NCI-H2171 treated with DMSO at 0.1 percent for 48 hours (cell line): ENCODE measurements at places on chromosomes 1 and 21.

GRCh38 chr1:111516005-111516535, 12.6 kb upstream of the ADORA3 start:
- DNase-seq: no peak

- no peak for DNase-seq
These were observed 369.1 kb downstream of the SIPA1L2 start for GRCh38 chr1:232260861-232261260.

- peak; percentile 83 for DNase-seq
These were observed 4.3 kb upstream of the C1QTNF12 start for GRCh38 chr1:1250786-1251284.

DNA sequence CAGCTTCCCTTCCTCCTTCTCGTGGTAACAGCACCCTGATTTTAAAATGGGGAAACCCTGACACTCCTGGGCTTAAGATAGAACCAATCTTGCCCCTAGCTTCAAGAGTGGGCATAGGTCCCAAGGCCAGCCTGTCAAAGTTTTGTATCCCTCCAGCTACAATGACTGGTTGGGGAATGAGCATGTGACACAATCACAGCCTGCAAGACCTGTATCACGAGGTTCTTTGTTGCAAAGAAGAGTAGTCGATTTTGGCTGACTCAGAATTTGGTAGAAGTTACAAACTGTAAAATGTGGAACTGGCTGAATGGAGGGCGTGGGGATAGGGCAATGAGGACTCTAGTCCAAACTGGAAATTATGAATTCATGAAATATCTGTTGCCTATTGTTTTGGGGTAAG, 18.7 kb downstream of the CTSK start:
- no peak for DNase-seq

- DNase-seq: no peak
These were observed 285.1 kb downstream of the PTPRU start for GRCh38 chr1:29521438-29521715.

- DNase-seq: peak; percentile 71
These were observed 30.3 kb upstream of the PLA2G2C start for GRCh38 chr1:20216574-20216973.

DNA sequence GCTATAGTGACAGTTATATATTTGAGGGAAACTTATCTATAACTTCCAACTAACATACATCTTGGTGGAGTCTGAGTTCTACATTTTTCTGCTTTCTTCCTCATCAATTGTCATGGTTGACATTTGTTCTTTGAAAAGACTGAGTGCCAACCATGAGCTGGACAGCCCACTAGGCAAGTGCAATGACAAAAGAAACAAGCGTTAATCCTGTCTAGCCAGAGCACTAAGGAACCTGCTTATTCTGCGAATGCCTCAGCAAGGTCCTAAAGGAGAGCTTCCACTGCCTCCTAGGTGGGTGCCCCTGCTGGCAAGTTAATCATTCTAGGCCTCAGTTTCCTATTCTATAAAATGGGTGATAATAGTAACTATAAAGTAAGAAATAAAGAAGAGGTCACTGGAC, 44.8 kb downstream of the IRF2BP2 start:
- no peak for DNase-seq

DNA sequence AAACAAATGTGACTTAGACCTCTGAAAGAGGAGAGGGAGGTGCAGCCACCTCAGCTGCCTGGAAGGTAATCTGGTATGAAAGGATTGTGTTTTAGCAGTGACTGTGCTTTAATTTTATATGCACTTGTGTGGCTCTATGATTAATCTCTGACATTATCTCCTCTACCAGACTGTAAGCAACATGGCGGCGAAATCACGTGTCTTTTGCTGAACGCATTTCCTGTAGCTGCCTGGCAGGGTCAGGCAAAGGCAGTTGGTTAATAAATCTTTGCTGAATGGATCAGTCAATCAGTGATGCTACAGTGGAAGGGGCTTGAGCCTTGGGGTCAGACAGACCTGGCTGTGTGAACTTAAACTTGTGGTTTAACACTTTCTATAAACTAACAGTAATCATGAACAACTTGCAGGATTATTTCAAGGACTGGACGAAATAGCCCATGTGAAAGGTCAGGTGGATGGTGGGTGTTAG, 96.9 kb downstream of the ADSS2 start:
- DNase-seq: no peak

DNA sequence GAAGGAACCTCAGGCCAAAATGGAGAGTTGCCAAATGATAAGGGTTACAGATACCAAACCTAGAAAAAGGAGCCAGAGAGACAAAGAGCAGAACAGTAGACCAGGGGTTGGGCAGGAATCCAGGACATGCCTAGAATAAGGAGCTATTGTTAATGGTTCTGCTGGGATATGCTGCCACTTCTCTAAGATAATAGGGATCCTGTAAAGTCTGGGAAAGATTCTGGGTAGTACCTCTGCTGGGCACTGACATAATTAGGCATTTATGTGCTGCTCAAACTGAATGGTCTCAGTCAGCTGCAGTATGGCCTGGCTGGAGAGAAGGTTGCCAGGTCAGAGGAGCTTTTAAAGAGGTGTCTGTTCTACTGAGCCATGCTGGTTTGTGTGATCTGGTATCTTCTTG, 19.9 kb upstream of the NRIP1 start:
- DNase-seq: no peak

GRCh38 chr1:56874689-56875088, 20.1 kb downstream of the C8A start:
- peak; percentile 63 for DNase-seq

- DNase-seq: no peak
These were observed 12.8 kb upstream of the CLSTN1 start for GRCh38 chr1:9836632-9836960.

- peak; percentile 60 for DNase-seq
These were observed 1638.3 kb downstream of the MRPL39 start for GRCh38 chr21:23968722-23969647.

DNA sequence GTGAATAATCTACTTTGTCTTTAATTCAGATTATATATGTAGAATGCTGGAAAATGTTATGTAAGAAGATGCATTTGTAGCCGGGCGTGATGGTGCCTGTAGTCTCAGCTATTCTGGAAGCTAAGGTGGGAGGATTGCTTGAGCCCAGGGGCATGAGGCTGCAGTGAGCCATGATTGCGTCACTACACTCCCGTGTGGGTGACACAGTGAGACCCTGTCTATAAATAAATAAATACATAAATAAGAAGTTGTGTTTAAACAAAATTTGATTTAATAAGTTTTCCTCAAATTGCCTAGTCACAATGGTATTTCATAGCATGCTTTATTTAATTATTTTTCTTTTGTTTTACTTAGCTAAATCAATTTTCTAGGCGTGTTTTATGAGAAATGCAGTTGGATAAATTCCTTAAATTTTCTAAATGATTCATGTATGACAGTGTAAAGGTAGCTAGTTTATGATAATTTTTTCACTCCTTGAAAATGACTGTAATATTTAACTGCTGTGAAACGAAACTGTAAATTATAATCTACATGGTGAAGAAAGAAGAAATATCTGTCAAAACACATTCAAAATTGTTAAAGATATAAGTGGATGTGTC, 232.6 kb downstream of the SRGAP2C start:
- DNase-seq: no peak

GRCh38 chr1:186297439-186298045, 77.5 kb downstream of the TPR start:
- DNase-seq: no peak

- no peak for DNase-seq
These were observed 10.0 kb upstream of the CDA start for GRCh38 chr1:20578721-20579395.

DNA sequence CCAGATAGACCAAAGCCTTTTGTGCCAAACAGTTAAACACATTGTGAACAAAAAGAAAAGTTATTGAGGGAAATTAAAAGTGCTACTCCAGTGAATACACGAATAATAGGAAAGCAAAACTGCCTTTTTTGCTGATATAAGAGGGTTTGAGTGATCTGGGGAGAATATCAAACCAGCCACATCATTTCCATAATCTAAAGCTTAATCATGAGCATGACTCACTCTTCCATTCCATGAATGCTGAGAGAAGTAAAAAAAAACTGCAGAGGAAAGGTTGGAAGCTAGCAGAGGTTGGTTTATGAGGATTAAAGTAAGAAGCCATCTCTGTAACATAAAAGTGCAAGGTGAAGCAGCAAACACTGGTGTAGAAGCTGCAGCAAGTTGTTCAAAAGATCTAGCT, 350.6 kb upstream of the NCAM2 start:
- no peak for DNase-seq

- DNase-seq: no peak
These were observed 72.3 kb downstream of the GALNT2 start for GRCh38 chr1:230139315-230139714.

- DNase-seq: no peak
These were observed 81.9 kb downstream of the CNIH3 start for GRCh38 chr1:224698015-224698451.

DNA sequence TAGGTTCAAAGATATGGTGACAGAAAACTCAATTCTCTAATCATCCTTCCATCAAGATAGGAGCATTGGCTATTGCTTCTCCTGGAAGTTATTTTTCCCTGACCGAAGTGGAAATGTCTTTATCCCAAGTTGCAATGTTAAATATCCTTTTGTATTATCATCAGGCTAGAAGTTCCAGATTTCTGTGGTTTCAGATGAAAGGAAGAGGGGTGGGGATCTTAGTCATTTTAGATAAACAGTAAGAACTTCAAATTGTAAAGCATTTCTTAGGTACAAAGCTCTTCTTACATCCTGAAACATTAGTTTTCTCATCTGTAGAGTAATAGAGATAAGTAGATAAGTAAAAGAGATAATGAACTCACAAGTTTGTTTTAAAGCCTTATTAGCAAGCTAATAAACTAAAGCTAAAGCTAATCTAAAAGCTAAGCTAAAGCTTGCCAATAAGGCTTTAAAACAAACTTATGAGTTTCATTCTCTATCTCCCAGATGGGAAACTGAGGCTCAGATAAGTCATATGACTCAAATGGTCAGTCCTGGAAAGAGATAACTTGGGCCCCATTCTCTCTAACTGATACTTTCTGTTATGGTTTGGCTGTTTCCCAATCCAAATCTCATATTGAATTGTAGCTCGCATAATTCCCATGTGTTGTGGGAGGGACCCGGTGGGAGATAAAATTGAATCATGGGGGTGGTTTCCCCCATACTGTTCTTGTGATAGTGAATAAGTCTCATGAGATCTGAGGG, 99.2 kb upstream of the KCNK2 start:
- DNase-seq: no peak

DNA sequence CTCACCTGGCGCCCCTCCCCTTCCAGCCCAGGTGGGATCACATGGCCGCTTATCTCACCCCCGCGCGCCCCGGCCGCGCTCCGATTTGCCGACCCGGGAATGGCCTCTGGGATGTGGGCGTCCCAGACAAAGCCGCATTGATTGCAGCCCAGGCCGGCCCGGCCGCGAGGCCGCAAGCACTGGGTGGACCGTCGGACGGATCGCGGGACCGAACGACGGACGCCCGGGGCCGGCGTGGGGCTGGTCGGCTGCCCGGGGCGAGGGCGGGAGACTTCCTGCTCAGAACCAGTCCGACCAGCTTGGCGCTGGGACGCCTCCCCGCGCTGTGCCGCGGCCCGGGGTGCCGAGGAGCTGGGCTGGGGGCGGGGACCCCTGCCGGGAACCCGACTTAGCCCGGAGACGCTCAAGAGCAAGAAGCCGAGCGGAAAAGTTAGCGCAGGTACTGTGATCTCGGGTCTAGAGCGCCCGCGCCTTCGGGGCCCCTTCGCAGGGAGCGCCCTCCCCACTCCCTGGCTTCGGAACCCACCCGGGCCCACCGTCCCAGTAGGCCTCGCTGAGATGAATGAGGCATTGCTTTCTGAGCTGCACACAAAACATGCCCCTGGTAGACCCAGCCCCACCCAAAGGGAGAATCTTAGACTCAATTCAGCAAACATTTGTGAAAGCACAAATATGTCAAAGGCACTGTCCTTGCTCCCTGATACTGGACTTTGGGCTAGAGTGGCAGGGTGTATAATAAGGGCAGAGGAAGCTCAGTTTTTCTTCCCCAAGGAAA, 415 bp upstream of the LAD1 start:
- DNase-seq: peak; percentile 57

GRCh38 chr1:183079712-183080388, 56.6 kb downstream of the LAMC1 start:
- no peak for DNase-seq

- peak; percentile 54 for DNase-seq
These were observed at the start of gene FAM43B for GRCh38 chr1:20551945-20552727. Gene FAM43B, plus strand, starts transcription at chr1:20552573. Its CDS starts 401 bp downstream, at chr1:20552974.

- DNase-seq: no peak
These were observed 4.5 kb upstream of the FNBP1L start for GRCh38 chr1:93443454-93443853.

DNA sequence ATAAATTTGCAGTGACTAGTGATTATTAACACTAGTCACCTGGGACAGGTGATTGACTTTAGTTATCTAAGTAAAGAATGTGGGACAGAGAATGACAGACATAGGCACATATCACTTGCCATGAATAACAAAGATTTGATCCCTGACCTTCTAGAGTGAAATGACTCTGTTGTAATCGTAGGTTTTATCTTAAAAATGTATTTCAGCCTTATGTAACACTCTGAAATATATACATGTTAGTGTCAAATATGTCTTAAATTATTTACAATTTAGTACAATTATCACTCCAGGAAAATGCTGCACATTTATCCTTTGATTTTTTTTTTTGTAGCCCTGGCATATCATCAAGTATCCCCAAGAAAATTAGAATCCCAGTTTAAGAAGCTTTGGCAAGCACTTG, 186.4 kb upstream of the PTGFR start:
- DNase-seq: no peak

DNA sequence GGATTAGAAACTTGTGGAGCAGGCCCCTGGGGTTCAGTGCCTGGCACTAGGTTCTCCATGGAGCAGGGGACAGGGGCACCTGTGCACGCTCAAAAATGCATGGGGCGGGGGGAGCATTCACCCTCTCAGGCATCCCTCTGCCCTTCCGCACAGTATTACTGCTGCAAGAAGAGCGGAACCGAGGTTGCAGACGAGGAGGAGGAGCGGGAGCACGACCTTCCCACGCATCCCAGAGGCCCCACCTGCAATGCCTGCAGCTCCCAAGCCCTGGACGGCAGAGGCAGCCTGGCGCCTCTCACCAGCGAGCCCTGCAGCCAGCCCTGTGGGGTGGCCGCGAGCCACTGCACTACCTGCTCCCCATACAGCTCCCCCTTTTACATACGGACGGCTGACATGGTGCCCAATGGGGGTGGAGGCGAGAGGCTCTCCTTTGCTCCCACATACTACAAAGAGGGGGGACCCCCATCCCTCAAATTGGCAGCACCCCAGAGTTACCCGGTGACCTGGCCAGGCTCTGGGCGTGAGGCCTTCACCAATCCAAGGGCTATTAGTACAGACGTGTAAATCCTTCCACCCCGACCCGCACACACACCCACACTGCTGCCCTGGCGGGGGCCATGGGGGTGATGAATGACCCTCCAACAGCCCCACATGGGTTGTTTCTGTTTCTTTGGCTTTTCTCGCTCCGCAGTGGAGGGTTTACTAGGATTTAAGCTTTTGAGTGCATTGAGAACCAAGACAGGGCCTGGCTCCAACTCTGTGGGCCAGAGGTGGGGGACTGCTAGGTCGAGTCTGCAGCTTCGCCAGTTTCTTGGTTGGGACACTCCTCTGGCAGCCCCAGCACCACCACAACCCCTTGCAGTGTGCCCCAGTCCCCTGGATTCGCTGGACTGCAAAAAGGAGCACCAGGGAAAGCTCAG, 63.7 kb downstream of the TOR1AIP2 start:
- DNase-seq: no peak

GRCh38 chr21:29056538-29057050, 16.9 kb downstream of the CCT8 start:
- no peak for DNase-seq

GRCh38 chr1:99978218-99978617, 8.4 kb downstream of the SLC35A3 start:
- DNase-seq: no peak

GRCh38 chr1:57832612-57833011, 408.8 kb upstream of the DAB1 start:
- no peak for DNase-seq
